A549 treated with CORT108297 at 1 μM for 4 hours (cell line): ENCODE measurements at places on chromosomes 6 and 20. TPM values are rescaled to one million over a fixed set of nuclear protein-coding genes. Genes with fewer than 3 reads are reported as not detected.

Gene TOMM6
- 279 to 319 TPM (median 301 TPM) in 5 replicates for total RNA-seq

Gene KHDC1
- total RNA-seq = 3.6 to 4.5 TPM (median 4.1 TPM) in 5 replicates

Gene MAP3K4
- total RNA-seq = 12.3 to 13.1 TPM (median 12.8 TPM) in 5 replicates

Gene ATXN1
- total RNA-seq = 2.0 to 3.8 TPM (median 3.7 TPM) in 5 replicates

Gene SEMG1
- not detected in 5 replicates for total RNA-seq

Gene MYCT1
- total RNA-seq = 0.03 to 0.14 TPM (median 0.03 TPM) in 5 replicates

Gene LY6G5C
- 1.1 to 2.0 TPM (median 1.6 TPM) in 5 replicates for total RNA-seq
